Activated CD4-positive, alpha-beta T cell treated with anti-CD3 and anti-CD28 coated beads for 24 hours (primary cell): ENCODE measurements at places on chromosomes 7 and 10.

- no peak for DNase-seq
Observed at GRCh38 chr10:639001-639750, 50.3 kb downstream of the DIP2C start.

DNA sequence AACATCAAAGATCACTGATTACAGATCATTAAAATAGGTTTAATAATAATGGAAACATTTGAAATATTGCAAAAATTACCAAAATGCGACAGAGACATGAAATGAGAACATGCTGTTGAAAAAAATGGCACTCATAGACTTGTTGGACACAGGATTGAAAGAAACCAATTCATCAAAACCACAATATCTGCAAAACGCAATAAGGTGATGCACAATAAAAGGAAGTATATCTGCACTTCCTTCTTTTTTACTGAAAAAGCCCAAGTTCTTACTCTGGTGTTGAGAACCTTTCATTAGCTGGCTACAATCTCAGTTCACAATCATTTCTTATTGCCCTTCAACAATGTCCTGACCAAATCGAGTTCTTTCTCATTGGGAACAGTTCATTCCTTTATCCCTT is 28.7 kb downstream of the TMEM106B start:
- DNase-seq = no peak

DNA sequence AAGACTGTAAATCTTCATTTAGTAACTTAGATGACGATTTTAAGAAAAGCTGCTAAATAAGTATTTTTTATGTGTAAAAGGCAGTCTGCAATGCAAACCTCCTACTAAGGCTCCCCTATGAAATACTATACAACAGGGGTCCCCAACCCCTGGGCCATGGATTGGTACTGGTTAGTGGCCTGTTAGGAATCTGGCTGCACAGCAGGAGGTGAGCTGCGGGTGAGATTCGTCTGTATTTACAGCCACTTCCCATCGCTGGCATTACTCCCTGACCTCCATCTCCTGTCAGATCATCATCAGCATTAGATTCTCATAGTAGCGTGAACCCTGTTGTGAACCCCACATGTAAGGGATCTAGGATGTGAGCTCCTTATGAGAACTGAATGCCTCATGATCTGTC is 580.4 kb downstream of the MAGI2 start:
- no peak for DNase-seq

DNA sequence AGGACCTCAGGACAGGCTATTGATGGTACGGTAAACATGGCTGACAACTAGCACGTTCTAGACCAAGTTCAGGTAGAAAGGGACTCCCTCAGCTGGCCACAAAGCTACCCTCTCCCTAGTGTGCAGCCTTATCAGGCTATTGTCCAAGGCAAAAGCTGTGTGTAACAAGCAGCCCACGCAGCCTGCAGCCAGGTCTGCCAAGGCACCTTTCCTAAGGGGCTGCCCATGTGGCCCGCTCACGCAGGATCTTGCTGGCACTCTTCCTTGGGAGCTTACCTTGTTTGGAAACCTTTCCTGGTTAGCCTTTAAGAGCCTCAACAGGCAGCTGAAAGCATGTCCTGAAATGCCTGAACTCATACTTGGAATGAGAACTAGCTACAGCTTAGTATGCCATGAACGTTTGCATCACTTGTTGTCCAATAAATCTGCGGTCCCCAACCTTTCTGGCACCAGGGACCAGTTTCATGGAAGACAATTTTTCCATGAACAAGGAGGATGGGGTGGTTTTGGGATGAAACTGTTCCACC is 51.7 kb downstream of the SYPL1 start:
- no peak for DNase-seq

GRCh38 chr10:129740532-129741279 is 223.4 kb downstream of the EBF3 start:
- DNase-seq = no peak

DNA sequence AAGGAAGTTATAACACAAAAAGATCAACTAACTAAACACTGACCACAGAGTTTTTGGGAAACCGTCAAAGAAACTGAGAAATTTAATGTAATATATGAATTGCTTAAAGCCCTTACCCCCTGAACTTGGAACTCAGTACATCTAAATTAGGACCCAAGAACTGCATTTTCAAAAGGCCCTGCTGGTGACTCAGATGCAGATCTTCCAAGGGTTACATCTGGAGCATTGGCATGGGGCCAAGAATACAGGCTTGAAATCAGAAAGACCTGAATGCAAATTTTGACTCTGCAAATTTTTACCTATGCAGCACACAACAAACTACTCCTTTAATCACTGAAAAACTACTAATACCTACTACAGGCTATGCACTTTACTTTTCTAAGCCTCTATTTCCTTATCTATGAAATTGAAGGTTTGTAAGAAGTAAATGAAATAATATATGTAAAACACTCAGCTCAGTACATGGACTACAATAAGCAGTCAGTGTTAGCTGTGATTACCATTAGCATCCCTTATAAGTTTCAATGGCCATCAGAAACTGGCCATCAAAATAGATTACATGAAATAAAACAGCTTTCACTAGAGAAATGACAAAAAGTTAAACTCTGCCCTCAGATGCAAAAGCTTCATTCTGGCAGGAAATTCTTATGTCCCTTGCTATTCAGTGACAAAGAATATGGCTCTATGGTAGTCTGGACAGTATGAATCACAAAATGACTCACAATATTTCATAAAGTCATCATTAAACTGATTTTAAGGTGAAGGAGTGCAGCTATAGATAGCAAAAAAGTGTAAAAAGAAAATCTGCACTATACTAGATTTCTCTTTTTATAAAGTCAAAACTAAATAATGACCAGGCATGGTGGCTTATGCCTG is 43.6 kb downstream of the NSUN6 start:
- DNase-seq = no peak

- no peak for DNase-seq
Observed at GRCh38 chr10:11073410-11073809, 55.7 kb downstream of the CELF2 start.

GRCh38 chr7:7895754-7896153 is 72.8 kb upstream of the GLCCI1 start:
- no peak for DNase-seq
